ENCODE measurements at places on chromosomes 4 and X.

GRCh38 chr4:88159229-88159725 is 838 bp upstream of the ABCG2 start:
- DNase-seq, result peak; percentile 21

DNA sequence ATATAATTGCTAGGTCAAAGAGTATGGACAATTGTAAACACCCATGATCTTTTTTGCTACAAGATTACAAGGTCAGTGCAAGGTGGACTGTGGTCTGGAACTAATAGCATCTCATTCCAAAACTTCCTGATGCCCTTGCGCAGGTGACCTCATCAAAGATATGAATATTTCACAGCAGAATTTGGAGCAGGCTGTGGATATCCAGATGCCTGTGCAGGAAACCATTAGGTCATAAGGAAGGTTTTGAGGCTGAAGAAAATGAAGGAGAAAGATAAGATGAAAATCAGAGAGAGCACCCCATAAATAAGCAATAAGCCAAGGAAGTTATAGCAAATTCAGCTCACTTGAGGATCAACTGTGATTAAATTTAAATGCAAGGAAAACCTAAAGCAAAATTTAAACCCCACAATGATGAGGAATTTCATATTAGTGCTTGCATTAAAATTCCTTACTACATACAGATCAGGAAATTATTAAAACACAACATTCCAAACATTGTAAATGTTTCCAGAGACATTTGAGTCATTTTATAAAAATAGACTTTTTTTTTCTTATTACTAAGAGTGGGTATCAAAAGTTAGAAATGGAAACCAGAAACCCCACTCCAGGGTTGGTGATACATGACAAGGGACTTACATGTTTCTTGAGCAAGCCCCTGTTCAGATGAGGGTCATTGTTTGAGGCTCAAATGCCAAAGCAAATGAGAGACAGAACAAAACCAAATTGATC is 100.7 kb upstream of the FAM9C start:
- no peak for DNase-seq

DNA sequence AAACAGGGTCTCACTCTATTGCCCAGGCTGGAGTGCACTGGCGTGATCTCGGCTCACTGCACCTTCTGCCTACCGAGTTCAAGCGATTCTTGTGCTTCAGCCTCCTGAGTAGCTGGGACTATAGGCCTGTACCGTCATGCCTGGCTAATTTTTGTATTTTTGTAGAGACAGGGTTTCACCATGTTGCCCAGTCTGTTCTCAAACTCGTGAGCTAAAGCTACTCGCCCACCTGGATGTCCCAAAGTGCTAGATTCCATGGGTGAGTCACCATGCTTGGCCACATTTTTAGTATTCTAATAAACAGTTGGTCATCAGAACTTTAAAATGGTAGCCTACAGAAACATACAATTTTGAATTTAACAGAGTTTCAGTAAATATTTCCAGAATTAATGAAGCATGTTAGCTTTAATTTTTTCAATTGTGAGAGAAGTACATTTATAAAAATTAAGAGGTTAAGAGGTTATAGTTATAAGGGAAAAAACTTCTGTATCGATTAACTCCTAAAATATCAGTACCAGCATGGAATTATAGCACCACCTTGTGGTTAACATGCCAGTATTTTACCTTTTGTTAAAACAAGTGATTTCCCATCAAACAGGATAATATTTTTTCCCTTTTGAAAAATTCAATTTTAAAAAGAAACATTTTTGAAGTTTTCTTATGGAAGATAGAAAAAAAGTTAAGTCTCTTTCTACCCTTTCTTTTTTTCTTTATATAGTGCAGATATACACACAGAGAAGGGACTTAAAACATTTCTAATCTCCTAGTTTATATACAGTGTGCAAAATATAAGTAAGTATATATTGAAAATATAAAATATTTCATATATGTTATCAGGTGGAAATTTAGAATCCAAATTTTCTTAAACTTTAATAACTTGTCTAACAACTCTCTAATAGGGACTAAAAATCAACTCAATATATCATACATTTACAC is 35.4 kb downstream of the CEP44 start:
- peak; percentile 6 for DNase-seq

DNA sequence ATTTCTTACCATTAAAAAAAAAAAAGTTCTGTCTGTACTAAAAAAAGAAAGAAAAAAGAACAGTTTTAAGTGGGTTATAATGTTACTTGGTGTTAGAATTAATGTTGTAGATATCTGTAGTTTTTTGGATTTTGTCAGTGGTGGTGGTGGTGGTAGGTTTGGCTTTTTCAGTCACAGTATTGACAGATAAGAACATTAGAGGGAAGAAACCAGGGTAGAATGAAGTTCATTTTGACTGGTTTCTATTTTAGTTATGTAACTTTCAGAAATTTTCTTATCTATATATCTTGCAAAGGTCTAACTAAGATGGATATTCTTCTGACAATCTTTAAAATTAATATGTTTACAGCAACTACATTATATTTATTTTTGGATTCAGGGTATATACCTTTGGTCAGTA is 105.4 kb downstream of the FBXW7 start:
- DNase-seq, result no peak

DNA sequence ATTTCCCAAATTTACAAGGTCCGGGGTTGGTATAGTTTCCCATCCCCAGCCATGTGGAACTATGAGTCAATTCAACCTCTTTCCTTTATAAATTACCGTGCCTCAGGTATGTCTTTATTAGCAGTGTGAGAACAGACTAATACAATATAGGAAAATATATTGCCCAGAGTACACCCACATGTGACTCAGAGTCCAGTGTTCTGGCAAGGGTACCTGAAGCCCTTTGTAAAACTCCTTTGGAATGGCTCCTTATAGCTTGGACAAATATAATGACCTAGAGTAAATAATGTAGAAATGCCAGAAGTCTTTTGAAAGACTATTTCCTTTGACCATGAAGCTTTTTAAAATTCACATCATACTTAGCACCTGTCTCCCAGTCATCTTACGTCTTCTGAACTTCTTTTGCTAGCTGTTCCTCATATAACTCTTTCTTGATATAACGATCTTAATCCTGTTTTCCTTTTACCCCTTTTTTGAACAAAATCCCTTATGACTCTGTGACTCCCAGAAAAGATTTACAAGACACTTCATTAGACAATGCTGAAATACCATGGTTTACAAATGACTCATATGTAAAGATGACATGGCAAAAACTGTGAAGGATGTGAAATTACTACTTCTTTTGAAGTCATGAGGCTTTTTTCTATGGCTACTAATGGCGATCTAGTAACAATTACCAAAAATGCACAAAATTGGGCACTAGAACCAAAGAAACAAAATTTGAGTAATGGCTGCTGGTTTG is 408.9 kb downstream of the NAP1L3 start:
- DNase-seq, result no peak

DNA sequence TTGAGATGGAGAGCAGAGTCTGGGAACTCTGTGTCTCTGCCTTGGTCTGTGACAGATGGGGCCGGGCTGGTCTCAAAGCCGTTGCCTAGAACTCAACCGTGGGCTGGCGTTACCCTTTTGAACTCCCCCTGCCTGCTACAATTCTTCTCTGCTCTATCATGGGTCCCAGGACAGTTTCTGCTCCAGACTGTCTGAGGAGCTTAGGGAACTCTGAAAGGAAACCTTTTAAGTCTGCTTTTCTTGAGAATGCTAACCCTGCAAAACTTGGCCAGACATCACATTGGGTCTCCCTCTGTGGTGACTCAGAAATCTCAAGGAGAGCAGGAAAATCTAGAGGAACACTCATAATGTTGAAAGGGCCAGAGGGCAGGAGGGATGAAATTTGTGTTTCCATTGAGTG is 240.6 kb downstream of the CBR4 start:
- DNase-seq, result no peak

GRCh38 chr4:82491251-82491960 is 61.0 kb downstream of the ENOPH1 start:
- peak; percentile 82 for DNase-seq

- DNase-seq, result no peak
Measured at GRCh38 chrX:150086371-150086770, 148.1 kb upstream of the EOLA2 start.

DNA sequence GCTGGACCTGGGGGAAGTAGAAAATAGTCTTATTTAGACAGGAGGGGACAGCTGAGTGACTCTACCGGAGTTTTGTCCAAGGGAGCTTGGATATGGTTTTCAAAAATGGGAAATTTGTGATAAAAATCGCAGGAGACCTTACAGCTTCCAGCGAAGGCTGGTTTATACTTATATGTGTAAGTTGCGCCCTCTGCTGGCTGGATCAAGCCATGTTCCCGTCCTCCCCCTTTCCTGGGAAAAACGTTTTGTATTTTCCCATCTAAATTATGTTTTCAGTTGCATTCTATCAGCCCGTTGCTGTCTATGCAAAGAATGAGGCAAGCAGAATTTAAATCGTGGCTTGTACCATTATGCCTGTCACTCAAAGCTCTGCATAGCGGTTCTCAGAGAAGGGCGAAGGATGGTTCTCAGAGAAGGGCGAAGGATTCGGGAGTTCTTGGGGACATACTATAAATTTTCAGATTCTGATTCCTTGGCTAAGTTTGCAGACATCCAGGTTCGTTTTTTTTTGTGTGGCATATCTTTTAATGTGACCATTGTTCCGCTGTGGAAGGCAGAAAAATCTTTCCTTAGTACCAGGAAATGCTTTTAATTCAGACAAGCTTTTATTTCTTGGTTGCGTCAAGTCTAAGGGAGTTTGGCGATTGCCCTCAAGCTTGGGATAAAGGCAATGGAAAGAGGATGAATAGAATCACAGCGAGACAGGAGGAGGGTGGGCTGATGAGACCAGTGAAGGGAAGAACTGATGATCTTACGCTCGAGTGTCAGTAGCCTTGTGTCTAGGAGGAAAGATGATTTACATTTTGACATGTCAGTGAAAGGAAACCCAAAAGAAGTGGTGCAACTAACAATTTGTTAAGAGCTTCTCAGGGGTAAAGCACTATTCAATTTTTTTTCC is 128.5 kb upstream of the ARX start:
- DNase-seq, result no peak

- no peak for DNase-seq
Measured at GRCh38 chr4:85672959-85673358, 198.0 kb downstream of the ARHGAP24 start.

- no peak for DNase-seq
Measured at GRCh38 chr4:89939546-89939945, 44.9 kb downstream of the MMRN1 start.

DNA sequence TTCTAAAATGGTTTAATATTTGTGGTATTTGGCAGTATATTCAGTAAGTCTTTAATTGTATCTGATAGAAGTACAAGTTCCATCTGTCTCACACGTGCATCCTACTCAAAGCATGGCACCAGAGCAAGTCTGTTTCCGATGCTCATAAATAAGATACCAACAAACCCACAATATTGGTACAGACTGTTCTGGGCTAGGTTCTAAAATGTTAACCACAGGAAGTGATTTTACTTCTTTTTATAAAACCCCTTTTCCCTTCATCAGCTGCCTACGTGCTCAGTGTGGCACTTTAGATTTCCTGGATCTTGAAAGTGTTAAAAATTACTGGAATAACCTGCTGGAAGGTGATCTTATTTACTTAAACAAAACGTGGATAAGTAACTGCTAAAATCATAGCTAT is 165.1 kb downstream of the CFAP299 start:
- no peak for DNase-seq

DNA sequence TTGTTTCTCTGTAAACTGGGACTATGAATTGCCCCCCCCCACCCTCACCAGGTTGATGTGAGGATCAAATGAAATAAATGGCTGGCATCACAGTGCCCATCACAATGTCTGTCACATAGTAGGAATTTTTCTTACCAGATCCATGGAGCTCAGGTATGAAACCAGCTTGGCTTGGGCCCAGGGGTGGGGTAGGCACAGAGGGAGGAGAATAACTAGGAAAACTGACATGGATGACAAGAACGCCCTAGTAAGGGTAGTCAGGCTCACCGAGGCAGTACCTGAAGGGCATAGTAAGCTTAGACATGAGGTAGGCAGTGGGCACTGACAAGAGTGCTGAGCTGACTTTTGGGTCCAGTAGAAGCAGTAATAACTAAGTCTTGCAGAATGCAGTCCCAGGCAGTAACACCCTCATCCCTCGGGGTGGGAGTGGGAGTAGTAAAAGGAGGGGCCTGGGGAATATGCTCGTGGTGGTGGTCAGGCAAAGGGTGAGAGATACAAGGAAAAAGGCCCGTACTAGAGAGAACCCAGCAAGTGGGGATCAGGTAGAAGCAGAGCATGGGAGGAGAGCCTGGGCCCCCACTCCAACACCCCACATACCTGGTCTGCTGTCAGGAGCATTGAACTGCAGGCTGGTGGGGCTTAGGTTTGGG is 155.9 kb upstream of the PJA1 start:
- no peak for DNase-seq

DNA sequence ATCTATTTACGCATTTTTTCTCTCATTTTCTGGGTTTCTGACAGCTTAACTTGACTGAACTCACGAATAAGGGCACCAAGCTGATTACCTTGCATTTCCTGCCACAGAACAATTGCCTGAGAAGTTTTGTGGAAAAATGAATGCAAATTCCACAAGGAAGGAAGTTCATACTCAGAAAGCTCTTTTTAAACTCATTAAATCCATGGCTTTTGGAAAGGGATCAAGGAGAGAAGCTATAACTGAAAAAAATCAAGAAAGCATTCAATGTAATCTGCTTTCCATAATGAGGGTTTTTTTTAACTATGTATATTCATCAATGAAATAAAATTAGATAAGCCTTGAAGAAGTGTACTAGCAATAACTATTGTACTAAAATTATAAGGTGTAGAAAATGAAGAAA is 252.5 kb downstream of the GPM6A start:
- no peak for DNase-seq

GRCh38 chrX:70979136-70979762 is 48.4 kb upstream of the SLC7A3 start:
- DNase-seq, result peak; percentile 1

GRCh38 chr4:43932448-43932847 is 516.2 kb downstream of the KCTD8 start:
- no peak for DNase-seq
